ENCODE measurements at places on chromosomes 2 and 18.

DNA sequence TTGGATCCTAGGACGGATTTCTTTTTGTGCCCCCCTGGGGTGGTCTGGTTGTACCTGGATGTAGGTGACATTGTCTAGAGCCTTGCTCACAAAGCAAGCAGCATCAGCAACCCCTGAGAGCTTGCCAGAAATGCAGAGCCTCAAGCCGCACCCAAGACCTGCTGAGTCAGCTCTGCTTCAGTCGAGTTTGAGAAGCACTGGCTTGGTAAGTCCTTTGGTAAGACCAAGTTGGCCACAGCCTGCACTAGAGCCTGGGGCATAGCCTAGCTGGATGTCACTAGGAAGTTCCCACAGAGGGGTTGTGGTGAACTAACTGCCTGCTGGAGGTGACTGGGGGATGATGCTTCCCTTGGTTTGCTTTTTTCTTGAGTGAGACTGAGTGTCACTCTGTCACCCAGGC is 6.2 kb downstream of the ABCG5 start:
- DNase-seq, result no peak

- DNase-seq, result no peak
These were observed 10.9 kb downstream of the DDX18 start for GRCh38 chr2:117825437-117825836.

DNA sequence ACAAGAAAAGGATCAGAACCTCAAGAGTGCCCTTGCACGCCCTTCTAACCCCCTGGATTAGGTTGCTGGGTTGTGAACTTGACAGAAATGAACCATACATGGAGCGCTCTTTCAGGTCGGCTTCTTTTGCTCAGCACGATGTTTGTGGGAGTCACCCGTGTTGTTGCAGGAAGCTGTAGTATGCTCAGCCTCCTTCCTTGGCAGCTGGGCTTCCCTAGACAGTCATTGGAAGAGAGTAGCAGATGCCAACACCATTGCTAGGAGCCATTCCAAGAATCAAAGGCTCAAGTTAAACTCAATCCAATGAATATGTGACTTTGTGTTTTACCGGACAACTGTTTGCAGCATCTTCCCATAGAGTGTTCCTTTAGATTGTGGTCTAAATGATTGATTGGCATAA is 47.0 kb downstream of the RAB12 start:
- DNase-seq, result peak; percentile 75

DNA sequence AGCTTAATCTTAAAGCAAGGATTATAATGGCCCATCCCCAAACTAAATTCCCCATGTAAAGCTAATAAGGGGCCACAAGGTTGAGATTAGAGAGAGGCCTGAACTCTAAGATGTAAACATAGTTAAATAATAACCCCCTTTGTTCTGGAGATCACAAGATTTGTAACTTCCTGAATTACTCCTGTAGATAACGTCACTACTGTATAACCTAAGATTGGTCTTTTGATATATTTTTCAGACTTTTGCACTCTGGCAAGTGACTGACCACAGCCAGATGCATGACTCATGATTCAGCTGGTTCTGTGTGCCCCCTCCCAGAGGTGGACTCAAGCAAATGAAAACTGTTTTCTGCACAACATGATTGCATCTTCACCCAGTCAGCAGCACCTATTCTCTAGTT is 686.0 kb upstream of the DDX18 start:
- DNase-seq, result no peak

DNA sequence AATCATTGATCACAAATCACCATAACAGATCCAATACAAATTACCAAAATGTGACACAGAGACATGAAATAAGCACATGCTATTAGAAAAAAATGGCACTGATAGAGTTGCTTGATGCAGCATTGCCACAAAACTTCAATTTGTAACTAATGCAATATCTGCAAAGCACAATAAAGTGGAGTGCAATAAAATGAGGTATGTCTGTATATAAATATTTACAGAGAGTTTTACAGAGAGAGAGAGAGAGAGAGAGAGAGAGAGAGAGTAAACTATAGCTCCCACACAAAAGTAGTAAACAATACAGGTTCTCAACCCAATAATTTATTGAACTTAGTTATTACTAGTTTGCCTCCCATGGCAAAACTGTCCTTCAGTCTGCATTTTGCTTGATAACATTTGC is 1807.0 kb downstream of the SUCLG1 start:
- no peak for DNase-seq

DNA sequence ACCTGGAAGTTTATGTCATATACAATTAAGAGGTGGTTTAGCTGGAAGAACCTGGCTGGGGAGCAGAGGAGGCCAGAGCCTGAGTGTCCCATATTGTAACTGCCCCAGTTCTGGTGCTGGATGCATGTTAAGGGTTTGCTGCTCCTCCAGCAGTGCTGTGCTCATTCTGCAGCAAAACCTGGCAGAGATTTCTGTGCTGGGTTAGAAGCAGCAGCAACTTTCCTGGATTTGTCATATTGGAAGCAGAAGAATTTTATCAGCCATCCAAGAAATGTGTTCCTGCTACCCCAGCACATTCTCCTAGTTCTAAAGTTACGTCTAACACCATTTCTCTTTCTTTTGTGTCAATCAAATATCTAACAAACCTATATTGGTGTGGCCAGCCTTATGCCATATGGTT is 284.1 kb downstream of the TDRD15 start:
- DNase-seq, result no peak

DNA sequence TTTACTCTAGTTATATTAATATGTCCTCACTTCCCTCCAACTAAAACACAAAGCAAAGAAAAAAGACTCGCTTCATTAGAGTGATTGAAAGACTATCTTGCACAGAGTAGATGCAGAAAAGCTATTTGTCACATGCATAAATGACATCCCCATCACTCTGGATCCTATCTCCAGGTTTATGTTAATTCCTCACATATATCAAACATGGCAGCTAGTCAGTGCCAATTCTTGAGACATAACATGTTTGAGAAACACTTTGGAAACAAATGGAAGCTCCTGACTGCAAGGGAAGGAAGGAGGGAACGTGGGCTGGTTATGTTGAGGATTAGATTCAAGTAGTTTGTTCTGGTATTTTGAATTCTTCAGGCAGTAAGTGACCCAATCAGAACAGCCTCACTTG is 89.8 kb upstream of the BCL2L11 start:
- no peak for DNase-seq

DNA sequence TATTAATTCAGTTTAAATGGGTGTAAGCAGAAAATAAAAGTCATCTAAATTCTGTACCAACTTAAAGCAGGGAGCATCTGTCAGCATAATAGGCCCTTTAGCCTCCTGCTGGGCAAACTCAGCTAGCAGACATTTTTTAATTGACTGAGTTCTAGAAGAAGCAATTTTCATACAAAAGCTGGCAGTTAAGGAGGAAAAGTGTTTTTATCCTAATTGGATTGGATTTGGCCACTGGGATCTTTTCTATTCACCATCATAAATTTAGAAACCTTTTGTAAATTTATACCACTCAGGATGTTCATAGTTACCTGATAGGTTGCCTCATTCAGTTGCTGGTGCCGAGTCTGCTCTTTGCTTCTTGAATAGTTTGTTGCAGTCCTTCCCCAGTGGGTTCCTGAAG is 262.7 kb upstream of the FSIP2 start:
- DNase-seq, result peak; percentile 86

DNA sequence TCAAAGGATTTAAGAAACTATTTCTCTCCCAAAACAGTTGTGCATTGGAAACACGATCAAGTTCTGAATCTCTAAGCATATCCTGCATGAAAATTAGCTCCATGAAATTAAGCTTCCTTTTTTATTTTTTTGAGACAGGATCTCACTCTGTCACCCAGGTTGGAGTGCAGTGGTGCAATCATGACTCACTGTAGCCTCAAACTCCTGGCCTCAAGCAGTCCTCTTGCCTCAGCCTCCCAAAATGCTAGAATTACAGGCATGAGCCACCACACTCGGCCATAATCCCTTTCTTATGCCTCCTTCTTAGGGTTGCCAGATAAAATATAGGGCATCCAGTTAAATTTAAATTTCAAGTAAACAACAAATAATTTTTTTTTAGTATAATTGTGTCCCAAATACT is 124.4 kb downstream of the ARL4C start:
- DNase-seq, result no peak

DNA sequence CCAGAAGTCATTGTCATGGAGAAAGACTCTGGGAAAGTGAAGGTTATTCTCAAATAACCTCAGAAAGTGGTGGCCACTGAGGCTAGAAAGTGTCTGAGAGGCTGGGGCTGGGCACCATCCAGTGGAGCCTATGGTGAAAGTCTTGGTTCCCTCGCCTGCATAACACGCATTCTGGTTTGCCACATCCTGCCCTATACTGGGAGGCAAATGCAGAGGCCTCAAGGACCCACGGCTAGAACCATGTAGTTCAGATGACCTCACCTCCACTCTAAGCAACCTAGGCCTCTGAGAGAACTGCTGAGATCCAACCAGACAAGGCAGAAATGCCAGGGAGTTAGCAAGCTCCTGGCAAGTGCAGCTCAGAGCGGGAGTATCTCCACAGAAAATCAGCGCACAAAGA is 5.1 kb downstream of the ITGB6 start:
- DNase-seq, result no peak

GRCh38 chr2:177758591-177759371 is 313.8 kb downstream of the PDE11A start:
- peak; percentile 44 for DNase-seq

GRCh38 chr2:64542071-64543007 is 18.2 kb downstream of the AFTPH start:
- DNase-seq, result no peak

DNA sequence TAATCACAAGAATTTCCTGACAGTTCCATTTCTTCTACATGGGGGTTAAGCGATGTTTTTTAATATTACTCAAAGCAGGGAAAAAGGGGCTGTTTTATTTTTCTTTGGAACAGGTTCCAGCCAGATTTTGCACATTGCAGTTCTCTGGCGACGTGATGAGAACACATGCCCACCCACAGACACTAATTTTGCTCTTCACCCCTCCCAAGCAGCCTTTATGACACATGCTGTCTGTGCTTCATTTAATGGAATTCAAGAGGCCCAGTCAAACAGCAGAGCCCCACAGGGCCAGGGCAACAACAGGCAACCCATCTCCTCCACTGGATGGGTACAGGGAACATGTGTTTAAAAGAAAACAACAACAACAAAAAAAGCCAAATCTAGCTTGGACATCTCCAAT is 70.8 kb downstream of the SPRED2 start:
- peak; percentile 8 for DNase-seq

GRCh38 chr18:14933049-14933851 is 185.3 kb downstream of the ANKRD30B start:
- DNase-seq, result no peak

DNA sequence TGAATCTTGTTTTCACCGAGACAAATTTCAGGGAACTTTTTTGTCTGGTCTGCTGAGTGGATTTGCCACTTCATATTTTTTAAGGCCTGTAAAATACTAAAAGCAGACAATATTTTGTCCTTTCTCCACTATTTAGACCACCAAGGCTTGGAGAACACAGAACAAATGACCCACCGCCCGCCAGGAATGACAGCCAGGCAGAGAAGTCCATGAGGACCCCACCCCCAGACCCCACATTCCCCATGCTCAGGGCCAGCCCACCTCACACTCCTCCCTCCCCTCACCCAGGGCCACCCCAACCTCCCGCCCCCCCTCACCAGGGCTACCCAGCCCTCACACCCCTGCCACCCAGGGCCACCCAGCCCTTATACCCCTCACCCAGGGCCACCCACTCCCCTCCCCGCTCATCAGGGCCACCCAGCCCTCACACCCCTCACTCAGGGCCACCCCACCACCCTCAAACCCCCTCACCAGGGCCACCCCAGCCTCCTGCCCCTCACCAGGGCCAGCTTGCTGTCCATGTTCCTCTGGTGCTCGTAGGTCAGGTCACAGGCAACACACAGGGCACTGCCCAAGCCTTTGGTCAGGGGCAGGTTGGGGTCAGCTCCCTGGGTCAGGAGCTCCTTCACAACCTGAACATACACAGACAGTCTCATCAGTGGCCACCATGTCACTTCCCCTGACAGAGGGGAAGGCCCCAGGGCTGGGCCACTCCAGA is 50.6 kb downstream of the ANKMY1 start:
- no peak for DNase-seq

DNA sequence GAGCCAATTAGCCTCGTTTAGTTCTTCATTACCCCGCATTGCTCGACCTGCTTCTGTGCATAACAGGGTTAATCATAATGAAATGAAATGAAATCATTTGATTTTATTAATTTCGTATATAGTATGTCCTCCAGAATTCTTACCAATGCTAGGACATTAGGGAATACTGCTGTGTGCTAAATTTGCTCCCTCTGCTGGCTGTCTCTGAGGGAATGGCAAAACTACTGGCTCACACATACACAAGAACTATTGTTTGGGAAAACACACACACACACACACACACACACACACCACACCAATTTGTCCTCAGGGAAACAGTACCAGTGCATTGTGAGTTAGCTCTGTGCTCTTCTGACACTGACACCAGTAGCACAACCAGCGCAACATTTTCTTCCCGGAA is 273.3 kb upstream of the TCF4 start:
- DNase-seq, result peak; percentile 35

GRCh38 chr2:96869281-96869821 is 529 bp downstream of the SEMA4C start:
- no peak for DNase-seq

- DNase-seq, result no peak
These were observed 858.7 kb upstream of the ACVR2A start for GRCh38 chr2:146986161-146986560.

- DNase-seq, result no peak
These were observed 51.5 kb downstream of the DNAJC10 start for GRCh38 chr2:182767578-182767977.

GRCh38 chr2:13681936-13682335 is 950.6 kb upstream of the LRATD1 start:
- no peak for DNase-seq

- DNase-seq, result no peak
These were observed 371.9 kb downstream of the IRS1 start for GRCh38 chr2:226427538-226428307.

DNA sequence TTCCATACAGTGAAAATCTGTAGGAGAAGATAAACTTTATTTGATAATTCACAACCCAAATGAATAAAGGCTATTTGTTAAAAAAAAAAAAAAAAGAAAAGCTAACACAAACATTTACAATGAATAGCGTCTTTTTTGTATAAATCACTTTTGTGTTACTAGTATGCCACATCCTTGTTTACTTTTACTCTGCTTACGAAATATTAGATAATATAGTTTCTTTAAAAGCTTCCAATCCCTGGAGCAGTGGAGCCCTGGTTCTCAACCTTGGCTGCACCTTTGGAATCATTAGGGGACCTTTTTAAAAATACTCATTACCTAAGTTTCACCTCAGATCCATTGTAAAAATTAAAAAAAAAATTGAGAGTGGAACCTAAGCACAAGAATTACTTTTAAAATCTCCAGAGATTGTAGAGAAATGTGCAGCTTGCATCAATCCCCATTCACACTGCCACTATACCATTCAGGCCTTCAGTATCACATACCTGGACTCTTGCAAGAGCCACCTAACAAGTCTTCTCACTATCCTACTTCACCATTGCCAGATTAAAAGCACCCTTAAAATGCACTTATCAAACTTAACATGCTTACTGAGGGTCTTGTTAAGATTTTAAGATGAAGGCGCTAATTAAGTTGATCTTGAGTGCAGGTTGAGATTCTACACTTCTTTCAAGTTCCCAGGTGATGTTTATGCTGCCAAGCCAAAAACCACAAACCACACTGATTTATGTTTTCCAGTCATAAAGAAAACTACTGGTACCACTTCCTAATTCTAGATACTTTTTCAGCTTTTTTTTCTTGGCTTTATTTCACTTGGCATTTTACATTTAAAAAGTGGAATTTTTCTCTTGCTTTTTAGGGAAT is 59.7 kb upstream of the ZC3H15 start:
- DNase-seq, result no peak
